Stimulated activated CD4-positive, alpha-beta T cell treated with anti-CD3 and anti-CD28 coated beads, Interleukin-4, amount 100 ng/mL, for 1 hour (primary cell): ENCODE measurements at places on chromosomes 7 and 10.

DNA sequence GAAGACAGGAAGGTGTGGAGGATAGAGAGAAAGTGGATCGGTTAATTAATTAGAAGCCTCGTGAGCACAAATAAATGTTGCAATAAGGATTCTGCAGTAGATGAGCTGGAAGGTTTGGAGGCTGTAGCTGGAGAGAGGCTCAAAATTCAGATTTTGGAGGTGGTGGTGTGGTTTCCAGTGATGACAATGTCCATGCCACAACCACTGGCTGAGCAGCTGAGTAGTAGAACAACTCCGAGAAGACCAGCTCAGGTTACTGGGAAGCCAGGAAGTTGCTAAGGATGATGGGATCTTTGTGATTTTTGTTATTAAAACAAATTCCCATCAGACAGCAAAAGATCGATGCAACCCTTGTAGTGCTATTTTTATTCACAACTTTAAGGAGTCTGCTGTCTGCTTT, 7.7 kb downstream of the SLC26A4 start:
- no peak for DNase-seq

GRCh38 chr7:156147756-156148504, 335.7 kb upstream of the SHH start:
- DNase-seq: no peak

GRCh38 chr7:6551016-6551511, at the start of gene GRID2IP:
Gene GRID2IP (minus strand): TSS chr7:6551461. CDS start chr7:6551436, 25 bp downstream.
- no peak for DNase-seq

DNA sequence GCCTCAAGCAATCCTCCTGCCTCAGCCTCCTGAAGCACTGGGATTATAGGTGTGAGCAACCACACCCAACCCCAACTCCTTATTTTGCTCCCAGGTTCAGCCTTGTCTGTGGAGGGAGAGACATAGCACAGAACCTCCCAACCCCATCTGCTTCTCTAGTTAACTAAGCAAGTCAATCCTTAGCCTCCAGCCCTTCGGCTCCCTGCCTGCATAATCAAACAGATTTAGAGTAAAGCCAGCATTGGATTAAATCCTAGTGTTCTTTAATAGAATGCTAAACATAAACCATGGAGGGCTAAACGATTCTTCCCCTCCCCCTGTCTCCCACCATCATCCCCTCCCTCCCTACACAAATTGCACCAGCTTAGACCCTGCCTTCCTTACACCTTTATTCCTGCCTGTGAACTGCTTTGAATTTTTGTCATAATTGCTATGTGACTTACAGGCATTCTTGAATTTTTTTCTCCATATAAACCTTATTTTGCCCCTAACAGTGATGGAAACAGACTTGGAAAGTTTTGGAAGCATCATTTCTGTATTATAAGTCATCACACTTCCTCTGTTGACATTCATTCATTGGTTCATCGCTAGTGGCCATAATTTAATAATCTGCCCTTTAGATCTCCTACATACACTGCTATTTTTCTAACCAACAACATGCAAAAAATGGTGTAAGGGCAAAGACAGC, 72.6 kb upstream of the TOMM7 start:
- DNase-seq: no peak

GRCh38 chr7:8357536-8357935, 75.9 kb upstream of the NXPH1 start:
- DNase-seq: no peak

GRCh38 chr7:69433081-69433480, 165.2 kb upstream of the AUTS2 start:
- DNase-seq: no peak

GRCh38 chr10:42984035-42984610, 92.7 kb upstream of the RET start:
- DNase-seq: no peak

GRCh38 chr7:17696422-17696821, 243.9 kb downstream of the SNX13 start:
- no peak for DNase-seq

GRCh38 chr7:143514995-143515735, 37.5 kb downstream of the TAS2R41 start:
- no peak for DNase-seq

DNA sequence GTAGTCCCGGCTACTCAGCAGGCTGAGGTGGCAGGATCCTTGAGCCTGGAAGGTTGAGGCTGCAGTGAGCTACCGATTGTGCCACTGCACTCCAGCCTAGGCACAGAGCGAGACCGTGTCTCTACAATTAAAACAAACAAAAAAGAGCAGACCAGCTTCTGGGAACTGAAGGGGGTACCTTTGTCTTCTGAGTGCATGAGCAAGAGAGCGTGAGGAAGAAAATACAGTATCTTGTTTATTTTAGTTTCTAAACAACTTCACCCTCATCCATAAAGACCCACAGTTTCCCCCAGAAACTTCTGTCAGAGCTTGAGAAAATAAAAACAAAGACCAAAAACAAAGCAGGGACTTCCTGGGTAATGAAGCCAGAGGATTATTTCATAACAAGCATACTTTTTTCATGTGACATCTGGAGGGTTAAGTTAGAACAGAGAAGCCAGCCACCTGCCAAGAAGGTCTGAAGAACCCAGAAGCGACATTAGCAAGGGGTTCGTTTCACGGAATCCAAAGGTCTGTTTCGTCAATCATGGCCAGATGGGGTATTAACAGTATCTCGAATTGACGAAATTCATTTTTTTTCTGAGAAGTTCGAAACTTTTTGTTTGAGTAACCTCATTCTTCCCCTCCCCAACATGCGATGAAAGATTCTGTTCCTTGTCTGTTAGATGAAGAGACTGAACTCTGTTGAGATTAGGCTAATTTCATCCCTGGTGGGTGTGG, 10.2 kb upstream of the IL2RA start:
- DNase-seq: no peak

DNA sequence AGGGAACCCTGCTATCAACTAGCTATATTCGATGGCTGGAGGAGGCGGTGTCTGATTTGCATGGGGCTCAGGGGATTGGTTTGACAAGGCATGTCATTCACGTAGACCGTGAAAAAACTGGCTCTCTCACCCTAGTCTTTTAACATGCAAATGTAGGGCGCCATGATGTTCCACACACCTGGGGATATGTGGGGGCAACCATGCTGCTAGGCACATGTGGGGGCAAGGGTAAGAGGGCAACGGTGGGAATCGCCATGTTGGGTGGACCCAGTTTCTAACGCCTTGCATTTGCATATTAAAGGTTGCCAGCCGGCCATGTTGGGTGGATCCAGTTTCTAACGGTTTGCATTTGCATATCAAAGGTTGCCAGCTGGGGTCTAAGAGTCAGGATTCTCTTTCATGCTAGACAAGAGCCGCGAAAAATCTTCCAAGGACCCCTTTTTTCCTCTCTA, 419.2 kb upstream of the NFE2L3 start:
- DNase-seq: no peak

DNA sequence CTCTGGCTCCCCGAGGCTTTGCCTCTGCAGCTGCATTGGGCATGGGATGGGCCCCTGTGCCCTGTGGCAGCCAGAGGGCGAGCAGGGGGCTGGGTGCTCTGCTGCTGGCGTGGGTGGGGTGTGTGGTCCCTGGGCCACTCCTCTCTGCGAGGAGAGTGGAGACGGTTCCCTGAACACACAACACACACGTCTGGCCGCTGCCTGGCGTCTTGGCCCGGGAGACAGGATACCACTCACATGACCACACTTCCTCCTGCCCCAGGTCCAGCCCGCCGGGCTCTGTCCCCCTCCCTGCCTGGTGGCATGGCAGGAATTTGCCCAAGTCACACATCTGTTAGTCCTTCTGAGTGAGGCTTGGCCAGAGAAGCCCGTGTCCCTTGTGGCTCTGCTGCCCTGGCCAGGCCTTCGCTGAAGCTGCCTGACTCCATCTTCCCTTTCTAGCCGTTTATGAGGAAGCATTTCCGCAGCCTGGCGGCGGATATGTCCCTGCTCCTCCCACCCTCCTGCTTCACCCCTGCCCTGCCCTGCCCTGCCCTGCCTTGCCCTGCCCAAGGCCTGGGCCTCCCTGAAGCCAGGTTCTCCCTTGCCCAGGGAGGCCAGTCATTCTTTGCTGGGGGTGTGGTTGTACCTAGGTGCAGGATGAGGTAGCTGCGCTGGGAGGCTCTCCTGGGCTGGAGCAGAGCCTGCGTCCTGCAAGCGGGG, 3.0 kb downstream of the BRI3 start:
- no peak for DNase-seq

- DNase-seq: no peak
These were observed 17.5 kb upstream of the ZNF862 start for GRCh38 chr7:149820622-149821190.

- DNase-seq: no peak
These were observed 9.8 kb upstream of the MAPK8 start for GRCh38 chr10:48296576-48297098.

GRCh38 chr10:98378722-98379121, 36.3 kb downstream of the PYROXD2 start:
- no peak for DNase-seq

GRCh38 chr7:84237533-84238173, 43.1 kb upstream of the SEMA3A start:
- no peak for DNase-seq

- DNase-seq: no peak
These were observed 53.3 kb downstream of the UBN2 start for GRCh38 chr7:139284252-139284896.

GRCh38 chr7:40148671-40149070, 13.9 kb downstream of the SUGCT start:
- no peak for DNase-seq

DNA sequence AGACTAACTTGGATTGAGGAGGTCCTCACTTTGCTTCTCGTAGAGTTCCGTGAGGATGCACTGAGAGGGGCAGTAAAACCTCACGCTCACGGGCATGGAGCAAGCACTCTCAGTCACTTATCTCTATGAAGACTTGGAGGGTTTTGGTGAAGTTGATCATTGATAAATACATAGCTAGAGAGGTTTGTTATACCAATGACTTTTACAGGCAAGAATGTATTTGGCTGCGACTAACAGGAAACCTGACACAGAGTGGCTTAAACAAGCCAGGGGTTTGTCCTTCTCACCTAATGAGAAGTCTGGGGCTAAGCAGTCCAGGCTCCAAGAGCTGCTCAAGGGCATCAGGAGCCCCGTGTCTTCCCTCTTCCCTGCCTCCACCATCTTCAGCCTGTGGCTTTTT, 6.1 kb downstream of the BICC1 start:
- DNase-seq: no peak

DNA sequence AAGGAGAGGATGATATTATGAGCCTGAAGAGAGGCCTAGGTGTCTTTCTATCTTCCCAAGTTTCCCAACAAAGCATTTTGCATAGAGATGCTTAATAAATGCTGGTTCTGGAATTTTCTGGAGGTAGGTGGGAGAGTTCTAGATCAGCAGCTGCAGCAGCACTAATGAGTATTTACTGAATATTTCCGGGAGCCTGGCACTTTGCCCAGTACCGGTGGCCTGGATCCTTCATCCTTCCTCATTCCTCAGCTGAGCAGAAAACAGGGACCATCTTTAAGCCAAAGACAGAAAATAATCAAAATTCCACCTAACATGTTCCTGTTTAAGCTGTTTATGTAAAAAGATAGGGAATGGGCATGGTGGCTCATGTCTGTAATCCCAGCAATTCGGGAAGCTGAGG, 813.2 kb upstream of the AUTS2 start:
- no peak for DNase-seq

DNA sequence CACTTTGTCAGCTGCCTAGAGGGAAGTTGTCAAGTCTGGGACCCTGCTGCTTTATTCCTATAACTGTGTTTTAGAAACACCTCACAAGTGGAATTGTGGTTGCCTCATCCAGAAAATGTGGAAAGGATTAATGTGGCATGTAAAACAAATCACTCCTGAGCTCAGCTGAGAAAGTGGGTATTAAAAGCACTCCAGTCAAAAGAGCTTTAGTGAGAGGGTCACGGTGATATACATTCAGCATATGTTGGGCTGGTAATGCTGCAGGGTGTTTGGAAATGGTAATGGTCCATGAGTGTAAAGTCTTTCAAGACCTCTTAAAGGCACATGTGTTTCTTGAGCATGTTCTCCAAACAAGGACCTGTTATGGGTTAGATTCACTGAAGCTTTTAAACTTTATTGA, 318.2 kb upstream of the MEOX2 start:
- no peak for DNase-seq

GRCh38 chr7:767941-768731, 41.1 kb upstream of the PRKAR1B start:
- peak; percentile 40 for DNase-seq

DNA sequence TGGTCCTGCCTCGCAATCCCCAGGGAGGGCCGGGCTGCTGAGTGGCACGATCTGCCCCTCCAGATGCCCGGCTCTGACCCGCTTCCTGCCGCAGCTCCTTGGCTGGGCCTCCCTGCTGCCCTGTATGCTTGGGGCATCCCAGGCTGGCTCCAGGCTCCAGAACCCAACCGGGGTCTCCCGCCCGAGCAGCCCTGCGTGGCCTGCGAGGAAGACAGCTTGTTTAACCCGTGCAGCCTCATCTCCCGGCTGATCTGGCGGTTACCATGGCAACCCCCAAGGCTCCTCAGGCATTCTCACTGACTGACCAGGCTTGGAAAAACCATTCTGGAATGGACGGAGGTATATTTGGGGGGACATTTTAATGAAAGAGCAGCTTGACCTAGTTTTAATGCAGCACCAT, 232.4 kb upstream of the MYO3A start:
- no peak for DNase-seq

- no peak for DNase-seq
These were observed 87.5 kb downstream of the SVOPL start for GRCh38 chr7:138613630-138614029.

- DNase-seq: peak; percentile 4
These were observed 44.3 kb downstream of the MACC1 start for GRCh38 chr7:20172736-20173334.

GRCh38 chr7:139901901-139902300, 72.8 kb downstream of the TBXAS1 start:
- DNase-seq: no peak

DNA sequence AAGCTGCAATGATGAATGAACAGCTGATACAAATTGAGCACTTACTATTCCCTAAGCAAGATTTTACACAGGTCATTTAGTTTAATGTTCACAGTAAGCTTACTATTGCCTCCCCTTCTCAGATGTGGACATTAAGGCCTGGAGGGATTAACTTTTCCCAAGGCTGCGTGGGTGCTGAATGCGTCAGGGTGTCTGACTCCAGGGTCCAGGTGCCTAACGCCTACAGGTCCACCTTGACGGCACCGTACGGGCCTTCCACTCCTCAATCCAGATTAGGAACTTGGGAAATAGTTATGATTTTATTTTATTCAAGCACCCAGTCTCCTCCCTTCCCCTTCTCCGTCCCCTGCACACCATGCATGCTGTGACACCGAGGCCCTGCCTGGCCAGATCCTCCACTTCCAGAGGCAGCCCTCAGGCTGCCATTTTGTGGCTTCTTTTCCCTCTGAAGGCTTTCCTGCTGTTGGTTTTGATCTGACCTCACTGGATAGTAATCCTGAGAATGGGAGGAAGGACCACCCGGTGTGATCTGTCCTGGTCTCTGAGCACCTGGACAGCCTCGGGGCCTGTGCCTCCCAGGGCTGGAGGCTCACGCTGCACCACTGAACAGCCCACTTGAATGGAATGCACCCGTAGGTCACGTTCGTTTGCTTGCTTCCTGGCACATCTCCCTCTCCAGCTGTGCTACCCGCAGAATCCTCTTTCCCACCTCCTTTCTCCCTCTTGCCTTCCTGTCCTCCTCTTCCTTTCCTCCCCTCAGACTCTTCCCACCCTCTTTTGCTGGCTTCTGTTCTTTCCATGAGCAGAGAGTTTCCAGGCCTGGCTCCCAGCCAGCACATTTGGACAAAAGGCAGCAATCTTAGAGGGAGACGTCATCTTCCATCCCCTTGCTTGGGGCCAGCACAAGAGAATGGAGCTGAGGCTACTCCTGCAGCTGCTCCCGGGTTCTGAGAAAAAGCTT, 14.4 kb downstream of the DENND2A start:
- no peak for DNase-seq
